ENCODE measurements at places on chromosomes 6 and 20. TPM values are rescaled to one million over a fixed set of nuclear protein-coding genes. Genes with fewer than 3 reads are reported as not detected.

SMPDL3A gene
- total RNA-seq, result not detected

ZNF311 gene
- 0.64 TPM for total RNA-seq

ZSWIM1 gene
- total RNA-seq, result 18.2 TPM

SPATS1 gene
- total RNA-seq, result not detected

WFDC12 gene
- total RNA-seq, result not detected

PARD6B gene
- 12.7 TPM for total RNA-seq

All from CD4-positive, alpha-beta memory T cell (primary cell).